ENCODE measurements at places on chromosomes 7 and 10.

GRCh38 chr7:80047856-80048459 is 86.7 kb upstream of the GNAI1 start:
- no peak for DNase-seq
- no peaks in the 10 kb centered on the region for H3K4me1 ChIP-seq
- no peaks in the 10 kb centered on the region for H3K27me3 ChIP-seq
- no peak overlapping the region for H3K4me3 ChIP-seq
- no peak overlapping the region for H3K27ac ChIP-seq

DNA sequence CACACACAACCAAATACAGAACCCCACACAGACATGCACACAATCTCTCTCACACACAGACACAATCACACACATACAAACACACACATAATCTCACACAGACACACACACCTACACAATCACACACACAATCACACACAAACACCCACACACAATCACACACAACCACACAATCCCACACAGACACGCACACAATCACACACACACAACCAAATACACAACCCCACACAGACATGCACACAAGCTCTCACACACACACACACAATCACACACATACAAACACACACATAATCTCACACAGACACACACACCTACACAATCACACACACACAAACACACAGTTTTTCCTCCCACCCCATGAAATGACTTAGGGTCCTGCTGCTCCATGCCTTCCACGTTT is 160.4 kb upstream of the PFKP start:
- H3K27ac ChIP-seq, result no peak overlapping the region
- no peaks in the 10 kb centered on the region for H3K27me3 ChIP-seq
- H3K4me1 ChIP-seq, result no peaks in the 10 kb centered on the region
- DNase-seq, result no peak
- no peak overlapping the region for H3K4me3 ChIP-seq

GRCh38 chr7:10429031-10429430 is 544.6 kb upstream of the PHF14 start:
- DNase-seq, result no peak
- peak overlapping the region; percentile 83 for H3K27ac ChIP-seq
- H3K4me3 ChIP-seq, result no peak overlapping the region
- no peaks in the 10 kb centered on the region for H3K36me3 ChIP-seq
- peaks cover 2% of the 10 kb centered on the region for H3K27me3 ChIP-seq

GRCh38 chr10:119441921-119442757 is 100.4 kb downstream of the RGS10 start:
- no peak for DNase-seq
- peaks cover 19% of the 10 kb centered on the region for H3K4me1 ChIP-seq
- no peak overlapping the region for H3K4me3 ChIP-seq

GRCh38 chr10:25174461-25175230 is at the start of gene GPR158:
Gene GPR158, plus strand, starts transcription at chr10:25175001. Its CDS starts 420 bp downstream, at chr10:25175421.
- H3K27me3 ChIP-seq, result peaks cover 5% of the 10 kb centered on the region
- H3K27ac ChIP-seq, result peak within 1 kb of the TSS; percentile 72
- H3K4me3 ChIP-seq, result peak within 1 kb of the TSS; percentile 88
- H3K4me1 ChIP-seq, result no peaks in the 10 kb centered on the region
- DNase-seq, result peak; percentile 88
- no peaks in the 10 kb centered on the region for H3K36me3 ChIP-seq

GRCh38 chr10:46556515-46557318 is at the start of gene GPRIN2:
Gene GPRIN2, minus strand, starts transcription at chr10:46556658. Its CDS starts 5,922 bp downstream, at chr10:46550736.
- DNase-seq, result peak; percentile 52
- no peaks in the 10 kb centered on the region for H3K36me3 ChIP-seq
- peak within 1 kb of the TSS; percentile 48 for H3K27ac ChIP-seq
- H3K27me3 ChIP-seq, result peaks cover 14% of the 10 kb centered on the region

GRCh38 chr10:110059925-110060324 is 52.1 kb downstream of the ADD3 start:
- H3K4me1 ChIP-seq, result peaks cover 2% of the 10 kb centered on the region
- no peak overlapping the region for H3K4me3 ChIP-seq
- H3K27me3 ChIP-seq, result peaks cover 2% of the 10 kb centered on the region
- no peaks in the 10 kb centered on the region for H3K36me3 ChIP-seq
- H3K27ac ChIP-seq, result no peak overlapping the region

DNA sequence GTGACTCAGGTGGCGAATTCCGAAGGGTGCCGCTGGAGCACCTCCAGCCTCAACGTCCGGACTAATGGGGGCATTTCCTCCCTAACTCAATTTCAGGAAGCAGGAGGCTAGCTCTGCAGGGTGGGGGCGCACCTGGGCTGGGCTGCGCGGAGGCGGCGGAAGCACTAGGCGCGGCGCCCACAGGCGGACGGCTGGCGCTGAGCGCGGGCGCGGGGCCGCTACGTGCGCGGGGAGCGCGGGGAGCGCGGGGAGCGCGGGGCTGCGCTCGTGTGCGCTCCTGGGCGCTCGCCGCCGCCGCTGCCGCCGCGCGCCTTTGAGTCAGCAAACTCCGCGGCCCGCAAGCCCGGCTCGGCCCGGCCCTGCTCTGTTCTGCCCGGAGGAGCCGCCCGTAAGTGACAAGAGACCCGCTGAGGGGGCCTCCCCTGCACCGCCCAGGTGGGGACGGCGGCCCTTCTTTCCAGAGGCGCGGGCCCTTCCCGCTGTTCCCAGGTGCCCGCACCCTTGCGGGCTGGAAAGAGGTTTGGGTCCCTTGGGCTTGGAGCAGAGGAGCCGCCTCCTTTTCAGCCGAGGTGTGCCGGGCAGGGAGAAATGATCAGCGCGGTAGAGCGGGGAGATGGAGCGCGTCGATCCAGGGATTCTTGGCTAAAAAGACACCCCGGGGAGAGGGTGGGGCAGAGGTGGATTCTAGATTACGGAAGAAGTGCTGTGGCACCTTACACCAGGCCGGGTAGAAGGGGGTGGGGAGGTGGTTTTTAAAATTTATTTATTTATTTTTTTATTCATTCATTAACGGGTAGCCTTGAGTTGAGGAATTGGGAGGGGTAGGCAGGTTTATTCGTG is at the start of gene SNX10:
TSS of gene SNX10 (plus strand) at position 164 of the 840 bp plus-strand sequence. CDS start 54,581 bp downstream, outside the sequence.
- H3K36me3 ChIP-seq, result no peaks in the 10 kb centered on the region
- DNase-seq, result peak; percentile 60
- peak within 1 kb of the TSS; percentile 90 for H3K4me3 ChIP-seq
- H3K4me1 ChIP-seq, result peaks cover 2% of the 10 kb centered on the region
- H3K27ac ChIP-seq, result no peak within 1 kb of the TSS
- no peaks in the 10 kb centered on the region for H3K27me3 ChIP-seq

- no peak overlapping the region for H3K27ac ChIP-seq
- DNase-seq, result no peak
- no peak overlapping the region for H3K4me3 ChIP-seq
Observed at GRCh38 chr10:82883603-82884002, 1008.6 kb downstream of the NRG3 start.
